Suprapubic skin (tissue), 4 donors: ENCODE measurements at places on chromosomes 2 and 18. TPM values are rescaled to one million over a fixed set of nuclear protein-coding genes. Genes with fewer than 3 reads are reported as not detected.

Gene VWA3B
- total RNA-seq = not detected

Gene NIFK
- total RNA-seq = 40.9 TPM

GRCh38 chr18:62339106-62339988, 14.2 kb downstream of the TNFRSF11A start:
- DNase-seq = no peak

GRCh38 chr18:58896734-58897508, 32.2 kb downstream of the ZNF532 start:
- no peak for DNase-seq

DNA sequence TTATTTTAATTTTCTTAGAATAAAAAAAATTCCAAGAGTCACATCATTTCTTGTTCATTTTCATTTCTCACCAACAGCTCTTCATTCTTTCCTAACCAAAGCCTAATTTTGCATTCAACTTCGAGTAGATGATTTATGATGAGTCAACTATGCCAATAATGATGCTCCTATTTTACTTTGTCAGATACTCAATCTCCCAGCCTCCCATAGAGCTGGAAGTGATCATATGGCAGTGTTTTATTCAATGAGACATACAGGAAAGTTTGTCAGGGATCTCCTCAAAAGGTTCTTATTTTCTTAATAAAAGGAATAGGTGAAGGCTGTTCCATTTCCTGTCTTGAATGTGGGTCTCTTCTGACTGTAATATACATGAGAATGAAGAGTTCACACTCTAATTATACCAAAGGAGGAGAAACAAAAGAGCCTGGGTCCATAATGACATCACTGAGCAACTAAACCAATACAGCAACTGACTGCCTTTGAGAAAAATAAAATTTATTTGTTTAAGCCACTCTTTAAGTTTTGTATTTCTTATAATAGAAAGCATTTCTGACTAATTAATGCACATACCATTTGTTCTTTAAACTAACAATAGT, 231.2 kb upstream of the CYP26B1 start:
- DNase-seq = no peak

DNA sequence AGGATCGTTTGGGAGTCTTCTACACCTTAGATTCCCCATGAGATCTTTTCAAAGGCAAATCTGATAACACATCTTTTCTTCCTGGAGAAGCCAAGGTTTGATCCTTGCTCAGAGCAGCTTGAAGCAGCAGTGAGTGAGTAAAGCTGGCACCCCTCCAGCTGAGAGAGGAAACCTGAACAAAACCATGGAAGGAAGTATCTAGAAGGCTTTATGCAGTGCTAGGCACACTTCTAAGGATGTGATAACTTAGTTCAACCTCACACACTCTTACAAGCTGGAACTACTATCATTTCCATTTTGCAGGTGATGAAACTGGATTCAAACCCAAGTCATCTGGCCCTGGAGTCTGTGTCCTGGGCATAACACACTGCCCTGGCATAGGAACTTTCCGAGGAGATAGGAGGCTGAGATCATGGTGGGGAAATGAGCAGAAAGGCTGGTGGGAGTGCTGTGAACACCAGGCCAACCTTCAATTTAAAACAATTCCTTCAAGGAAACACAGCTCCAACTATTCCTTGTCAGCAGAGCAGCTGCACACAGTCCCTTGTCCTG, 71.2 kb downstream of the CTAGE1 start:
- DNase-seq = no peak

GRCh38 chr18:59718108-59718463, 20.9 kb upstream of the CCBE1 start:
- no peak for DNase-seq

GRCh38 chr2:29390136-29390535, 274.9 kb downstream of the CLIP4 start:
- DNase-seq = no peak

- no peak for DNase-seq
Observed at GRCh38 chr2:107337209-107337898, 451.4 kb upstream of the ST6GAL2 start.

- no peak for DNase-seq
Observed at GRCh38 chr2:3885629-3886628, 182.6 kb downstream of the DCDC2C start.

- DNase-seq = peak; percentile 66
Observed at GRCh38 chr2:239162976-239163687, 237.7 kb downstream of the HDAC4 start.

DNA sequence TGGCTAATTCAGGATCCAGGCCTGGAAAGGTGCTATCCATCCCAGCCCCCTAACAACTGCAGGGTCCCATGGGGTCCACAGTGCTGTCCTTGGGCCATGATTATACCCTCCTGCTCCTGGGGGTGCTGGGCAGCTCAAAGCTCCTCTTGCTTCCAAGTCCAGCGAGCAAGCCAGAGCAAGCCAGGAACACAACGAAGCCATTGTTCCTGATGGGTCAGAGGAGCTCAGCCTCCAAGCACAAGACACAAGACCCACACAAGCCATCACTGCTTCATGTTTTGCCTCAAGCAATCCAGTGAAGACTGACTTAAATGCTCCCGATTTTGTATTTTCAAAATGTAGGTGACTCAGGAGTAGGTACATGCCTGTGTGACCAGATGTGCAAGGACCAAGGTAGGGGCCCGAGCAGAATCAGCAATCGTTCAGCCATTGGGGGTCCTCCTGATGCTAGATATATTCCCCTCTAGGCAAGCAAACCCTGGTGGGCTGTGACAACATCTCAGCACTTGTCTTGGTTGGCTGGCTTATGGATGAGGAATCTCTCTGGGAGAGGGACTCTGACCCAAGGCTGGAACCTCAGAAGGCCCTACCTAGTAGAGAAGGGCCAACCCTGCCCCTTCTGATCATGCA, 90.8 kb downstream of the EPAS1 start:
- DNase-seq = no peak
